Activated CD8-positive, alpha-beta T cell treated with anti-CD3 and anti-CD28 coated beads, Interleukin-2, amount 10 ng/mL, durations not matched to agents 7 days and 5 days (primary cell): ENCODE measurements at places on chromosomes 3 and 15. TPM values are rescaled to one million over a fixed set of nuclear protein-coding genes. Genes with fewer than 3 reads are reported as not detected.

- no peaks in the 10 kb centered on the region for H3K36me3 ChIP-seq
- DNase-seq: no peak
- no peak overlapping the region for H3K4me3 ChIP-seq
Observed at GRCh38 chr3:80556763-80557162, 789.0 kb upstream of the ROBO1 start.

DNA sequence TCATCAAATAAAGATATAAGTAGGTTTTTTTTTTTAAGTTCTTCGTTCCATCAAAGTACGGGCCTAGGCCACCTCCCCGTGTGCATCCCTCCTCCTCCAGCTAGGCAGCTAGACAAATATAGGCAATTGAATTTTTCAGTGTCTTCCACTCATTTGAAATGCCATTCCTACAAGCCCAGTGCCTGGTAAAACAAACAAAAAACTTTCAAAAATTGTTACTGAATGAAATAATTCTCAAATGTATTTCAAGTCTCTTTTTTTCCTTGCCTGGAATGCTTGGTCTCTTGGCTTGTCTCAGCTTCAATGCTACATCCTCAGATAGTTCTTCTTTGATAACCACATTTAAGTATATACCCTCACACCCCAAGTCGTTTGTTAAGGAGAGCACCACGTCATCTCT, 3.8 kb downstream of the EIF2AK4 start:
- H3K36me3 ChIP-seq: peaks cover 41% of the 10 kb centered on the region
- no peak overlapping the region for H3K4me3 ChIP-seq
- H3K4me1 ChIP-seq: peaks cover 39% of the 10 kb centered on the region
- no peak for DNase-seq

DNA sequence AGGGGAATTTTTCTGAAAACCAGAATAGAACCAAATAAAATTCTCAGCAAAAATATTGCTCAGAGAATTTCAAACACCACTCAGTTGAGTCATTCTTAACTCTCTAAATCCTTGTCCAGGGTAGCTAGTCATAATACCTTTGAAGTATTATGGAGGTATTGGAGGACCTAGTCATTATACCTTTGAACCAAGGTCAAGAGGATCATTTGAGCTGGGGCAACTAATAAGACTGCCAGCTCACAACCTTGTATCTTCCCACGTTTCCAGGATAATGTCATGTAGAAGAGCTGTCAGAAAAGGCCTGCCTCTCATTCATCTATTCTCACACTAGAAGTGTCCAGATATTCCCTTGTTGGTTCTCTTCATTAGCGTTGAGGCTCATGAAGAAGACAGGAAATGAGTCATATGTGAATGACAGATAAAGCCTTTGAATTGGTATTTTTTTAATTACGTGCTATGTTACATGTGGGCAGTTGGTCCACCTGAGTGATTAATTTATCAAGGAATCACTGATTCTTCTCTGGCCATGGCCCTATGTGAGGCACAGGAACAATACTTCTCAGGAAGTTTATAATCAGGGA, 48.3 kb downstream of the TOPAZ1 start:
- H3K4me1 ChIP-seq: no peaks in the 10 kb centered on the region
- H3K27me3 ChIP-seq: peaks cover 24% of the 10 kb centered on the region
- no peak overlapping the region for H3K4me3 ChIP-seq
- no peak overlapping the region for H3K27ac ChIP-seq
- DNase-seq: no peak

DNA sequence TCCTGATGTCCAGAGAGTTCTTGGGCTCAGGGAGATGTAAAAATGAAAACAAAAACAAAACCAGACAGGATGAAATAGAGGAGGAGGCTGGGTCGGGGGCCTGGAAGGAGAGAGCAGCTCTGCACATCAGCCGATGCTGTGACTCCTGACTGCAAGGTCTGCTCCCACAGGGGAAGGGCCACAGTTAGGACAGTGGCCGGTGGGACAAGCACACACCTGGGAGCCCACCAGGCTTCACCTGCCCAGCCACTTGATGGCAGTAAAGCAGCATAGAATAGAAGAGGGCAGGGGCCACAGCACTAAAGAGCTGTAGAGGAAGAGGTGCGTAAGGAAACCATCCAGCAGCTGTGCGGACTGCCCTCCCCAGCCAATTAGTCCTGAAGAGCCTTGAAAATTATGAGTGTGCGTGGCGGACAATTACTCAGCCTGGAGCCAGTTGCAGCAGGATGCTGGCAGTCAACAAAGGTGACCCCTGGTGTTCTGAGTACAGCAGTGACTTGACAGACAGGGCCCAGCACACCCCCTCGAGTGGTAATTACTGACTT, 29.8 kb downstream of the ALS2CL start:
- H3K4me3 ChIP-seq: no peak overlapping the region
- H3K36me3 ChIP-seq: no peaks in the 10 kb centered on the region
- H3K4me1 ChIP-seq: no peaks in the 10 kb centered on the region
- no peaks in the 10 kb centered on the region for H3K27me3 ChIP-seq
- no peak for DNase-seq

- no peaks in the 10 kb centered on the region for H3K36me3 ChIP-seq
- peaks cover 19% of the 10 kb centered on the region for H3K27me3 ChIP-seq
- DNase-seq: no peak
- no peak overlapping the region for H3K4me3 ChIP-seq
- H3K4me1 ChIP-seq: no peaks in the 10 kb centered on the region
Observed at GRCh38 chr15:73318463-73319351, 50.1 kb downstream of the HCN4 start.

DNA sequence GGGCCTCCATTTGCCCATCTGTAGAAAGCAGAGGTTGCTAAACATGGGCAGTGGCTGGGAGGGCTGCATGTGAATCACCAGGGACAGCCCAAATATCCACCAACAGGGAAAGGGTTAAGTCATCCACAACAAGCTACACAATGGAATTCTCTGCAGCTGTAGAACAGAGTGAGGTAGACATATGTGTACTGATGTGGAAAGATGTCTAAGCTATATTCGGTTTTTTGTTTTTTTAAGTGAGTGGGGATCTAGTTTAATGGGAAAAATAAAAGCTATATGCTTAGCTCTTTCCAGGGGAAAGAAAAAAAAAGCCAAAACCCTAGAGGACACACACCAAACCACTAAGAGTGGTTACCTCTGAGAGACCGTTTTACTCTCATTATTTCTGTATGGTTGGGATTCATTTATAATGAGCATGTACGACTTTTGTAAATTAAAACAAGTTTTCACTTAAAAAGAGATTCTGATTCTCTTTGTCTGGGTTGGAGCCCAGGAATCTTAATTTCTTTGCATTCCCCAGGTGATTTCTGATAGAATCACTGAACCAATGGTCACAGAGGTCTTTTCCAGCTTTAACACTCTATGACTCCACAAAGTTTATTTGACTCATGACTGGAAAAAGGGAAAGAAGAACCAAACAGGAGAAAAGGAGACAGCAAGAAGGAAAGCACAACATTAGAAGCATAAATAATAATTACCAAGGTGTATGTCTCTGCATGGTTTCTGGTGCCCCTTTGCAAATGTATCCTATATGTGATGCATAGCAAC, 19.1 kb downstream of the CRABP1 start:
- no peak for DNase-seq
- H3K4me1 ChIP-seq: no peaks in the 10 kb centered on the region
- peaks cover 18% of the 10 kb centered on the region for H3K27me3 ChIP-seq
- H3K27ac ChIP-seq: no peak overlapping the region
- H3K36me3 ChIP-seq: no peaks in the 10 kb centered on the region

GRCh38 chr15:50786871-50787270, 21.4 kb upstream of the SPPL2A start:
- no peak overlapping the region for H3K27ac ChIP-seq
- DNase-seq: no peak
- no peak overlapping the region for H3K4me3 ChIP-seq
- H3K4me1 ChIP-seq: no peaks in the 10 kb centered on the region
- H3K36me3 ChIP-seq: no peaks in the 10 kb centered on the region

DNA sequence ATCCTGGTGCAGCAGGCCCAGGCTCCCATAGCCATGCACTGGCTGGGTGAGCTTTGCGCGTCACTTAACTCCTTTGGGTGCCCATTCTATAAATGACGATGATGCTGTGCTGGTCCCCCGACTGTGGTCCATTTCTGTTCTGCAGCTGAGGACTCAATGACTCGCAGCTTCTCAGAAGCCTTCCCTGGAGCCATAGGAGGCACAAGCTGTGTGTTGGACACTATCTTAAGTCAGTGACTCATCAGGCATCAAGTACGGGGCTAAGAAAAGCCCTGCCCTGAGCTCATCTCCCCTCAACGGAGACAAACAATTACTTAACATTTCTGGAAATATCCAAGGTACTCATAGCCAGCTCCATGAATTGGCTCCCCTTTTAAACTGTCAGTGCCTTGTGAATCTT, 13.8 kb upstream of the MUSTN1 start:
- H3K4me1 ChIP-seq: peaks cover 9% of the 10 kb centered on the region
- no peaks in the 10 kb centered on the region for H3K27me3 ChIP-seq
- no peak for DNase-seq
- H3K27ac ChIP-seq: no peak overlapping the region
- peaks cover 7% of the 10 kb centered on the region for H3K36me3 ChIP-seq

DNA sequence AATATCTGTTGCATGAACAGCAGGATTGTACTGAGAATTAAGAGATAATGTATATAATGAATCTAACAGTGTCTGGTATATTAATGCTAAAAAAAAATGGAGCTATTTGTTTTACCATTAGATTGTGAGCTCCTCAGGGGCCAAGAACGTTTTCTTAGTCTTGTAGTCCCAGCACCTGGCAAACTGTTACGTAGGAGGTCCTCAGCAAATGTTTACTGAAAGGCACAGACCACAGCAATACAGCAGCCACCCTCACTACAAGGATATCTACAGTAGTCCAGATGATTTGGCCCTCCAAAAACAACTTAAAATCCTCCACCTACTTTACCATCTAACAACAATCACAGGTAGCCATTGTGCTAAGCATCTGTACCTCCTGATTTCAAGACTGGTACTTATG, 59.7 kb downstream of the MSL2 start:
- H3K27ac ChIP-seq: no peak overlapping the region
- DNase-seq: no peak
- H3K36me3 ChIP-seq: no peaks in the 10 kb centered on the region
- no peaks in the 10 kb centered on the region for H3K27me3 ChIP-seq
- no peak overlapping the region for H3K4me3 ChIP-seq

- H3K4me1 ChIP-seq: no peaks in the 10 kb centered on the region
- no peak for DNase-seq
- peaks cover 3% of the 10 kb centered on the region for H3K36me3 ChIP-seq
- H3K4me3 ChIP-seq: no peak overlapping the region
- H3K27me3 ChIP-seq: peaks cover 4% of the 10 kb centered on the region
Observed at GRCh38 chr3:31241533-31241932, 291.2 kb upstream of the STT3B start.

GRCh38 chr15:96182736-96183513, 147.6 kb upstream of the NR2F2 start:
- no peak overlapping the region for H3K4me3 ChIP-seq
- H3K27ac ChIP-seq: no peak overlapping the region
- no peaks in the 10 kb centered on the region for H3K36me3 ChIP-seq
- DNase-seq: no peak
- no peaks in the 10 kb centered on the region for H3K4me1 ChIP-seq

GRCh38 chr3:162224746-162225145, 728.1 kb downstream of the OTOL1 start:
- no peak overlapping the region for H3K27ac ChIP-seq
- H3K4me1 ChIP-seq: no peaks in the 10 kb centered on the region
- no peaks in the 10 kb centered on the region for H3K27me3 ChIP-seq
- no peaks in the 10 kb centered on the region for H3K36me3 ChIP-seq
- DNase-seq: no peak

DNA sequence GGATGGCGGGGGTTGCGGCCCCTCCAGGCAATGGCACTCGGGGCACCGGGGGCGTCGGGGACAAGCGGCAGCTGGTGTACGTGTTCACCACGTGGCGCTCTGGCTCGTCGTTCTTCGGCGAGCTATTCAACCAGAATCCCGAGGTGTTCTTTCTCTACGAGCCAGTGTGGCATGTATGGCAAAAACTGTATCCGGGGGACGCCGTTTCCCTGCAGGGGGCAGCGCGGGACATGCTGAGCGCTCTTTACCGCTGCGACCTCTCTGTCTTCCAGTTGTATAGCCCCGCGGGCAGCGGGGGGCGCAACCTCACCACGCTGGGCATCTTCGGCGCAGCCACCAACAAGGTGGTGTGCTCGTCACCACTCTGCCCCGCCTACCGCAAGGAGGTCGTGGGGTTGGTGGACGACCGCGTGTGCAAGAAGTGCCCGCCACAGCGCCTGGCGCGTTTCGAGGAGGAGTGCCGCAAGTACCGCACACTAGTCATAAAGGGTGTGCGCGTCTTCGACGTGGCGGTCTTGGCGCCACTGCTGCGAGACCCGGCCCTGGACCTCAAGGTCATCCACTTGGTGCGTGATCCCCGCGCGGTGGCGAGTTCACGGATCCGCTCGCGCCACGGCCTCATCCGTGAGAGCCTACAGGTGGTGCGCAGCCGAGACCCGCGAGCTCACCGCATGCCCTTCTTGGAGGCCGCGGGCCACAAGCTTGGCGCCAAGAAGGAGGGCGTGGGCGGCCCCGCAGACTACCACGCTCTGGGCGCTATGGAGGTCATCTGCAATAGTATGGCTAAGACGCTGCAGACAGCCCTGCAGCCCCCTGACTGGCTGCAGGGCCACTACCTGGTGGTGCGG, 1.9 kb downstream of the CHST2 start:
- H3K27me3 ChIP-seq: peaks cover 9% of the 10 kb centered on the region
- H3K4me3 ChIP-seq: peak overlapping the region; percentile 65
- peak; percentile 86 for DNase-seq
- peaks cover 43% of the 10 kb centered on the region for H3K4me1 ChIP-seq
- peak overlapping the region; percentile 20 for H3K27ac ChIP-seq

- H3K4me1 ChIP-seq: peaks cover 17% of the 10 kb centered on the region
- no peaks in the 10 kb centered on the region for H3K27me3 ChIP-seq
- H3K27ac ChIP-seq: no peak overlapping the region
Observed at GRCh38 chr15:55195996-55196395, 745 bp downstream of the RSL24D1 start.

GRCh38 chr3:17799312-17799711, 56.9 kb upstream of the TBC1D5 start:
- H3K36me3 ChIP-seq: no peaks in the 10 kb centered on the region
- H3K27ac ChIP-seq: no peak overlapping the region
- peaks cover 6% of the 10 kb centered on the region for H3K4me1 ChIP-seq
- no peak for DNase-seq
- no peaks in the 10 kb centered on the region for H3K27me3 ChIP-seq

DNA sequence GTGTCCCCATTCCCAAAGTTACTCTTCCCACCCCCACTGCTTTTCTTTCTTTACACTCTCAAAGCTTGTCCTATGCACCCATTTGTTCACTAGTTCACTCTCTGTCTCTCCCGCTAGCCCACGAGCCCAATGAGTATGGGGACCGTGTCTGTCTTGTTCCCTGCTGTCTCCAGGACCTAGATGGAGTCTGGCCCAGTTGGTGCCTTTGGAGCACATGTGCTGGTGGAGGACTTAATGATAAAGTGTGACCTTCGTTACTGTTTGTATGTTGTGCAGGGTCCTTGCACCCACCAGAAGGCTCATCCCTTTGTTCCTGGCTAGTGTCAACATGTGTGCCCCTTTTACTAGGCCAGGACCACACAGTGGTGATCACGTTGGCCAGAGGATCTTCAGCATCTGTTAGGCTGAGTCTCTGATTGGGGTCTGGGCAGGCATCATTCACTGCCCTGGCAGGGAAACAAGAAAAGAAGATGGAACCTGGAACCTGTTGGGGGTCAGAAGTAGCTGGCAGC, 7.4 kb downstream of the CISH start:
- H3K27me3 ChIP-seq: no peaks in the 10 kb centered on the region
- no peak for DNase-seq
- peak overlapping the region; percentile 97 for H3K27ac ChIP-seq
- peak overlapping the region; percentile 94 for H3K4me3 ChIP-seq

SMCO1 gene
- 0.13 TPM for total RNA-seq

SAMMSON gene
- total RNA-seq: not detected

IDH2 gene
- total RNA-seq: 291 TPM

GPR87 gene
- total RNA-seq: not detected

TMEM212 gene
- total RNA-seq: not detected

KNG1 gene
- total RNA-seq: not detected

GHSR gene
- not detected for total RNA-seq

GOLGA6L1 gene
- not detected for total RNA-seq

IMPG2 gene
- 0.29 TPM for total RNA-seq
